Thoracic aorta (tissue), 2 donors: ENCODE measurements at places on chromosomes 7 and 10. TPM values are rescaled to one million over a fixed set of nuclear protein-coding genes. Genes with fewer than 3 reads are reported as not detected.

GRCh38 chr7:151150388-151150787 lies 17.1 kb downstream of the GBX1 start:
- DNase-seq = no peak

GRCh38 chr7:19210893-19211413 lies 65.7 kb upstream of the FERD3L start:
- no peak for DNase-seq

DNA sequence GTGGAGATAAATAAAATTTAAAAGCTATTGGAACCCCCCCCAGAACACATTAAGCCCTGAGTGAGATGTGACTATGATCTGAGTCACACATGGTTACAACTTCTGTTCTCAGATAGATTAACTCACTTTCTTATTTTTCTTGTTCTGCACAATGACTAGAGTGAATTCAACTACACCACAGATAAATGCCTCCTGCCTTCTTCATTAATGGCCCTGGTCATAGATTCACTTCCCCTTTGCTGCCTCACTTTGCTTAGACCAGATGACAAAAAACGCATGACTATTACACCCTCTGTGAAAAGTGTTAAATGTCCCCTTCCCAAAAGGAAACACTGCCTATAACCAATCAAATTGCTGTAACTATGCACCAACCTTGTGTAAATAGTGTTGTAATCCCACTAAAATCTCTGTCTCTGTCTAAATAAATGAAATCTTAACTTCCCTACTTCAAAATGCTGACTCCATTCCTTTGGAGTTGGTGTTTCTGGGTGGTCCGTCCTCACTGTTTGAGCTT lies 49.4 kb downstream of the AKR1D1 start:
- no peak for DNase-seq

- DNase-seq = no peak
These were observed 1.0 kb downstream of the PDE1C start for GRCh38 chr7:32069116-32069650.

HOXA5 gene
- total RNA-seq = 0.35 TPM
